ENCODE measurements at places on chromosomes 6 and 20.

DNA sequence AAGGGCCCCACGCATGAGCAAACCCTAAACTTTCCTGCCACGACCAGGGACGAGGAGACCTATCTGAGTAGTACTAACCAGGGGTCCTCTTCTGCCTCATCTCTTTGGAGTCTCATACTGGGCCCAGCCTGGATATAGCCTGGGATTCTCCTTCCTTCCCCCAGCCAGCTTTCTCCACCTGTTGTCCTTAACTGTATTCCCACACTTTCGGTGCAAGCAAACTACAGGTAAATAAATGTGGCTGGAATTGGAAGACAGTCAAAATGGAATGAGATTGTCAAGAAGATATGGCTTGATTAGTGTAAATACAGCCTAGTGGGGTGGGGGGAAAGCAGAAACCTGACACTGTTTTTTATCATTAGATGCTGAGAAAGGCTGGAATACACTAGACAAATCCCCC, 23.5 kb upstream of the LY86 start:
- no peak for DNase-seq

DNA sequence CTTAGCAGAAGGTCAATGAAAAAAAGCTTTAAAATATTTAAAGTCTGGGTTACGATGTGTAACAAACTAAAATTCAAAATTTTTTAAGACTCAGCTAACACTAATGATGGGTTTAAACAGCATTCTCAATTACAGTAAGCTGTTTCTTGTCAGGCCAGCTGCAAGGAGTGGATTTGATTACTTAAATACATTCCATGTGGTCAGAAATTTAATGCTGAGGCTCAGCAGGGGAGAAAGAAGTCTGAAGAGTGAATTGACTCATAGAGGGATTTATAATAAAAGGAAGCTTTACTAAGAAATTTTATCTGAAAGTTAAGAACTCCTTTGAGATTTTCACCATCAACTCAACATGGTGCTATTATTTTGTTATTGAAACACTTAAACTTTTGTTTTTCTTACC, 398.6 kb downstream of the KHDRBS2 start:
- no peak for DNase-seq

- DNase-seq, result no peak
Measured at GRCh38 chr6:134477991-134478635, 160.2 kb upstream of the SGK1 start.

- DNase-seq, result no peak
Measured at GRCh38 chr6:104699593-104700329, 160.0 kb downstream of the HACE1 start.
